T follicular helper cell (primary cell): ENCODE measurements at places on chromosomes 6 and 20.
A peak's percentile ranks its signal among the peaks of the same experiment; 100 is the strongest.

- DNase-seq = no peak
Measured at GRCh38 chr6:30928677-30929076, 3.3 kb downstream of the SFTA2 start.

DNA sequence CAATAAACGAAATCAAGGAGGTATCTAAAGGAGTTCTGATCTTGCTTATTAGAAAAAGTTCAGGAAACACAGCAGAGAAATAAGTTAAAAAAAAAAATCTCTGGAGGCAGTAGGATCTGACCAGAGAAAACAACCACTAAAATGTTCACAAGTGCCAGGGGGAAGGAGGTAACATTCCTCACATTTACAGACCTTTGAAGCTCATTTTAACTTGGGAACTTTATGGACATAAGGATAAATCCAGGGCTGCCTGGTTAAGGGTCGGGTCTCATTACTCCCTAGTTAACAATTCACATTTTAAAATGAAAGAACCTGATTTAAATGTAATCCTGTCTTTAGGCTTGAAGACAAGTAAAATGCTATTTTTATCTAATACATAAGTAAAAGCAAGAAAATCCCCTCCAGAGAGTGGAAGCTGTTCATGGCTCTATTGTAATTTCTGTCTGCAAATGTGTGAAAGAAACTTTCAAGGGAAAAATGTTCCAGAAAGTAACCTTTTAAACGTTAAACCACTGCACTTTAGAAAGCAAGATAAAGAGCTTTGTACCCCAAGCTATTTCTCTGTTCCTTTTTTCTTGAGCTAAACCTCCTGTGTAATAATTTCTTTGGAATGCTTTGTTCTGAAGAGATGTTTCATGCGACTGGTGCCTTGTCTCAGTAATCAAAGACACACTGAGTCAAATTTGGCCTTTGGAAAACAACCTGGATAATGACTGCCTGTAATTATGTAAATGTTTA lies 38.2 kb downstream of the MYLIP start:
- no peak for DNase-seq

GRCh38 chr6:124536157-124536841 lies 425.9 kb upstream of the RNF217 start:
- no peak for DNase-seq

- DNase-seq = no peak
Measured at GRCh38 chr6:80010288-80010687, 5.8 kb downstream of the TTK start.

- no peak for DNase-seq
Measured at GRCh38 chr6:142401838-142402237, 100.0 kb downstream of the ADGRG6 start.

GRCh38 chr20:33211817-33212424 lies 5.2 kb upstream of the BPIFA3 start:
- DNase-seq = no peak

- DNase-seq = no peak
Measured at GRCh38 chr20:5862703-5863039, 87.7 kb downstream of the TRMT6 start.

DNA sequence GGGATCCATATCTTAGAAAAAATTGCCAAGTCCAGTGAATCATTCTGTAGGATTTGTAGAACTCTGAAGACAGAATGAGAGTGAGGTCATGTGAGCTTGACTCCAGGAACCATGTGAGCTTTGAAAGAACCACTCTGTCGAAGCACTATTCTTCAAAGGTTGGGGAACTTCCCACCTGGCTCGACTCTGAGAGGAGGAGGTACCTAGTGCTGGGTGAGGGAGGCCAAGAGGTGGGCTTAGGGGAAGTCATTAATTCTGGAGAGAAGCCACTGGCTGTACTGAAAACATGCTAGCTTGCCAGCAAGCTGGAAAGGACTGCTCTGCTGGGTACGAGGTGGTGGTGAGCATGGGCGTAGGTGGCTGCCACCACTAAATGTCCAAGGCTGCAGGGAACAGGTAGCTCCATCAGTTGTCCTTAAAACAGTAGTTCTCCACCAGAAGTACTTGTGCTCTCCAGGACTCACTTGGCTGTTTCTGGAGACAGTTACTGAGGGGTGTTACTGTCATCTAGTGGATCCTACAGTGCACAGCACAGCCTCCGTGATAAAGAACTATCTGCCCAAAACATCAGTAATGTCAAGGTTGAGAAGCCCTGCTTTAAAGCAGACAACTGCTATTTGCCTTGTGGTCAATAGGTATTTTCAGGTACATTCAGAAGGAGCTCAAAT lies 34.7 kb upstream of the SYNJ2 start:
- no peak for DNase-seq

DNA sequence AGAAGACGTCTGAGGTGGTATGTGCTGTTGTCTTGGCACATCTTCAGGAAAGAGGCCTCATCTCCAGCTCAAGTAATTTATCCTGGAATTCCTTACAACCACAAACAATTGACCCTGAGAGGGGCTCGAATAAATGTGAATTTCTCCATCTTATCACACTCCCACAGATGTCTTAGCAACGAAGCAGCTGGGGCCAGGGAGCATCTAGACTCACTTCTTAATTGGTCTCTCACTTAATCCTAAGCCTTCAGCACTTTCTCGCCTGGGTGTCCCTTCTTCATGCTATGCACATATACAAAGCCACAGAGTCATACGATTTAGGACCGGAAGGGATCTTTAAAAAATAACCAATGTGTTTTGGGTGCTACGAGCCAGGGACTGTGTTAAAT lies 27.1 kb downstream of the PCK1 start:
- no peak for DNase-seq

DNA sequence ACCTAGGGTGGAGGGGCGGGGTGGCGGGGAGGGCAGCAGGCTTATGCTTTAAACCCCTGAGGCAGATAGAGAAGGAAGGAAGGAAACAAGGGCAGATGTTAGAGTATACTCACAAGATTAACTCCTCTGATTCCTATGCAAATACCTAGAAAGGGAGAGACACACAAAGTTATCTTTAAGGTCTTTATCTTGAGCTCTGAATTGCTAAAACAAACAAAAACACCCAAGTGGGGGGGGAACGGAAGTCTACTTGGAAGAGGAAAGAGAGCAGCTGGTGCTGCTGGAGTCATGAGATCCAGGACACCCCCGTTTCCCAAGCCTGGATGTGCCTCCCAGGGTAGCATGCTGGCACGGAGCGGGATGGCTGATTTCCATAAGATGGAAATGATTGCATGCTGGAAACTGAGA lies 43.4 kb downstream of the PLAGL1 start:
- DNase-seq = no peak

DNA sequence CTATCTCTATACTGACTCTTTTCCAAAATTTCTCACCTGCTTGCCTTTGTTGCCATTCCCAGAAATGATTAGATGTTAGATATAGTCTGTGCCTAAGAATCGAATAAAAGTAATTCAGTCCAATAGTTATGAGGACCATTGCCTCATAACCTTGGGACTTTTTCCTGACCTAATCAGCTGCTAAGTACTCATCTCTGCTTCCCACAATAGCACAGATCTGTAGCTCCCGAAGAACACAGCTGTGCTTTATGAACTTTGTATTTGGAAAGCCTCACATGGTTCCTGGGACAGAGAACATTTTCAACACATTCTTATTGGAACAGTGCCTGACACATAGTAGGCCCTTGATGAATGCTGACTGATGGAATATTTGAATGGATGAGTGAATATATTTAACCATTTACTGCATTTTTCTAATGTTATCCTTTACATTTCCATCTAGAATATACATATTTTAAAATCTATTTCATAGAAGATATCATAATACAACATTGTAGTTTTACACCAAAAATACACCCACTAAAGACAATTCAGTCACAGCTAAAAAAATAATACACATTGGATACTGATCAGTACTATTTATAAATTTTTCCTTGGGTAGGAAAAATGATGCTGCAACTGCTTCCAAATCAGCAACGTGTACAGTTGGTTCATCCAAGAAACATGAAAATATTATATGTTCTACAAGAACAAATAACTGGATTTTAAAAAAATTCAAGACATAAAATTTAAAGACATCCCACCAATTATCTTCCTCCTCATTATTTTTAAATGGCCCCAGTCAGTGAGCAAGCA lies 53.9 kb downstream of the HS3ST5 start:
- DNase-seq = no peak

DNA sequence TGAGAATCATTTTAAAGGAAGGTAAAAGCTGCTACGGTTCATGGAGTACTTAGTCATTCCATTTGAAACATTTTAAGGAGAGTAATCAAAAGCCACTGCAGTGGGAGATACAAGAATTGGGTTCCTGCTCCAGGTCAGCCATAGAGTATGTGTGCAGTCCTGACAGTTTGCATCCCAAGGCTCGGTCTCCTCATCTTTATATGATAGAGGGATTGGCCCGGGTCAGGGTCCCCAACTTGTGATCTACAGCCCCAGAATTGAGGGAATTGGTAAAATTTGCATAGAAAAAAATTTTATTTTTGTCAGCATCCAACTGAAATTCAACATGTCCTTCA lies 147.4 kb upstream of the PRND start:
- DNase-seq = no peak

- DNase-seq = no peak
Measured at GRCh38 chr6:136890986-136891385, 31.1 kb upstream of the SLC35D3 start.

- no peak for DNase-seq
Measured at GRCh38 chr6:56652231-56652630, 9.5 kb upstream of the DST start.

- no peak for DNase-seq
Measured at GRCh38 chr6:46491201-46491627, at the start of gene RCAN2. TSS of gene RCAN2 (minus strand) at chr6:46491449.

DNA sequence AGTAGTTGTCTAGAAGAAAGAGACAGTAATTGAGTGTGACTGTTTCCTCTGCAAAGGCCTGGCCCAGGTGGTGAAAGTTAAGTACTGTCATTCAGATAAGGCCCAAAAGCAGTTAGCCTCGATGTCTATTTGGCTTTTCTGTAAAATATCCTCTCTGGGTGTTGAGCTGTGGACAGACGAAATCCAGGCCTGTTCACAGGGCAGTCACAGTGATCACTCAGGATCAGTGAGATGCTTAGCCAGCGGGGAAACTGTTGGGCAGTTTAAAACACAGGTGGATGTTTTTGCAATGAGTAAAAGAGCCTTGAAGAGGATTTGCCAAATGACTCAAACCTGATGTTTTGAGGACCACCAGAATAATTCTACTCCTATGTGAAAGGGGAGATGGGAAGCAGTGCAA lies 22.0 kb upstream of the PRDM1 start:
- no peak for DNase-seq

DNA sequence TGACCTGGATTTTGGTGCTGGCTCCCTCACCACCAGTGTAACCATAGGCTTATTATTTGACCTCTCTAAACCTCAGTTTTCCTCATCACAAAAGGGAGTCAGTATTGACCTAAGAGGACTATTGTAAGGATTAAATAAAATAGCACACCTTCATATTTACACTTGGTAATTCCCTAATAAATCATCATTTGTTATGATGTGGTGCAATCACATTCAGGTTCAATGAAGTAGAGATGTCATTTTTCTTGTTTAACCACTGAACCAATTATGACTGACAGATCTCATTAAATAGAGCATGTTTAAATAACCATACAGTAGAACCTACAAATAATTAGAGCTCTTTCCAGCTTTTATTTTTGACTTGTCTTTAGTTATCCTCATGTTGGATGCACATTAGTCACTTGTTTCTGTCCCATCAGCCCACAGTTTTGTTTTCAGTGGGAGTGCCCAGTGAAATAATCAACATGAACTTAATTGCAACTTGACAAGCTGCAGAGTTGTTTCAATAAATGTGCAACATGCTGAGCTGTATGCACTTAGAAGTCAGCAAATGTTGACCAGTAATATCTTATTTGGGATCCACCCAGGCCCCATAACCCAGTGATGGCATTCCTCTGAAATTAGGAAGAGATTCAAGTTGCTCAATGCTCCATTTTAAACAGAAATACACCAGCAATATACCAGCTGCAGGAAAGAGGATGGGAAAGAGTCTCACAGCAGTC lies 451.7 kb upstream of the MARCKS start:
- DNase-seq = no peak

- DNase-seq = no peak
Measured at GRCh38 chr6:133595111-133595761, 293.7 kb upstream of the TCF21 start.

DNA sequence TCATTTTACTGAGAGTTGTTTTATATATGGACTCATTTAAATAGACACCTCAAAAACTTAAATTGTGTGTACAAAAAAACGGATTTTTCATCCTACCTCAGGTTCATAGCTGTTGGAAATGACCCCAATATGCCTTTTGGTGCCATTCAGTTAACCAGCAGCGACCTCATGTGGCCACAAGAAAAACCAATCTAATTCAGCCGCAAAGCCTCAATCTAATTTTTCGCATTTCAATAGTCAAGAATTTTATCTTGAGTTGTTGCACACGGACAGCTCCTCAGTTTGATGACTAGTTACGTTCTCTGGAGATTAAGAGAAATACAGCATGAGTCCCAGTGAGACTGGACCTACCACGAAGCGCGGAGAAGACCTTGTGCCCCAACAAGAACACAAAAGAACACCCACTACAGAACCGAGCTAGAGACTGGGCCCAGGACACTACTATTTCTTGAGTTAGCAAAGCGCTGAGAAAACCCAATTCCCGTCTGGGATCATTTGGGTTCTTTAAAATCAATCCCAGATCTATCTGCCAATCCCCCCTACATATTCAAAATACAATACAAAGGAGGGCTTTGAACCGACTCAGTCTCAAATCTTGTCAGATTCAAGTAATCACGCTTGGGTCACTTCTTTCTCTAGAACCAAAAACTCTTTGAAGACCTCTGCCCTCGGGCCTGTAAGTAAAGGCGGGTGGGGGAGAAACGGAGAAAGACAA lies 1.1 kb downstream of the TCP11 start:
- peak; percentile 15 for DNase-seq

DNA sequence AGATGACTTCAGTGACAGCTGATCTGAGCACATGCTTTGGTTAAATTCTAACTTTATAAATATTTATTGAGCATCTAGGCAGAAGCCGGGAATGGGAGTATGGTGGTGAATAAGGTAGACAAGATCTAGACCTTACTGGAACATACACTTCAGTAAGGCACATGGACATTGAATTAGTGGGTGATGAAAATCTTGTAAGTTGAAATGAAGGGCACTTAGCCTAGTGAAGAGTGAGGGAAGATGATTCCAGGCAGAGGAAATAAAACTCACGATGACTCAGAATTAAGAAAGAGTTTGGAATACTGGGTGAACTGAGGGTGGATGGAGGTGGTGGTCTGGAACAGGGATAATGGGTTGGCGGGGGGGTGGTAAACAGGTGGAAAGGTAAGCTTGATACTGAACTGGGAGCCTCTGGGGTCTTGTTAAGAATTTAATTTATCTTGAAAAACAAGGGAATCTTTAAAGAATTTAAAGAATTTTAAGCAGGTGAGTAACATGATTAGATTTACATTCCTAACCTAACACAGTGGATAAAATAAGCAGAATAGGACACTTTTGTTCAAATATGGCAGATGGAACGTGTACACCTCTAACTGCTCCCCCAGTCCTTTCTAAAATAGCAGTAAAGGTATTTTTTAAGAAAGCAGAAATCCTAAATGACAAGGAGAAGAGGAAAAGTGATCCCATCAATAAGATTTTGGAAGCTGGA lies 75.2 kb upstream of the ARHGAP18 start:
- DNase-seq = no peak
